Stimulated activated CD8-positive, alpha-beta memory T cell treated with anti-CD3 and anti-CD28 coated beads, Interleukin-2, amount 100 ng/mL, for 1 hour (primary cell): ENCODE measurements at places on chromosomes 4 and X.

GRCh38 chr4:85953651-85954018 is 406.2 kb downstream of the MAPK10 start:
- DNase-seq: no peak

- no peak for DNase-seq
Measured at GRCh38 chrX:101206471-101206870, 13.1 kb upstream of the DRP2 start.

DNA sequence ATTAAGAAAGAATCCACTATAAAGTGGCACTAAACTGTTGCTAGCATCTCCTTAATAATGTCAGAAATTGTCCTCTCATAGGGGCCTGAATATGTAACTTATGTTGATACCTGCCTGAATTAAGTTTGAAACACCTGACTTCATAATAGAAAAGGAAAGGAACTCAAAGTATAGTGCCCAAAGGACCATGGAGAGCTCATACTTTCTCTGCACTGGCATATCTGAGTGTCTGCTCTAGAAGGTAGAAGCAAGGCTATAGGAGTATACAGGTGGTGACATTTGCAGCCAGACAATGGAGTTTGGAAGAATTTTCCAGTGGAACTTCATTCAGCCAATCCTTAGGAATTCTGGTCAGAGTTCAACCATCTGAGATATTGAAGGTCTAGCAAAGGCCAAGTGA is 988.9 kb downstream of the RAB28 start:
- DNase-seq: no peak

GRCh38 chr4:128068918-128069317 is 7.8 kb downstream of the LARP1B start:
- no peak for DNase-seq

DNA sequence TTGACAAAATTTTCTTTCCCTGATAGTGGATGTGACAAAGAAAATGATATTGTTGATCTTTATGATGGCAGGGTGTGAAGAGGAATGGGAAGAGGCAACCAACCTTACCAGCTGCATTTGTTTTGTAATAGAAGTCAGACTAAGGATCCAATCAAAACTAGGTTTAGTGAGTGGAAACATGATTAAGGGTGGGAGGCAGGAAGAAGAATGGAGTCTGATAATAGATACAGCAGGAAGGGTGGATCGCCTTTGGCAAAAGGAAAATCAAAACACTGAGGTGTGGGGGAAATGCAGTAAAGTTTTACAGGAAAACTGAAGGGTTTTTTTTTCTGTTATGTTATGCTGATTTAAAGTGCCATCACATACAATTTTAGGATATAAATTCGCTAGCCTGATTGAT is 3.4 kb downstream of the CLIC2 start:
- DNase-seq: no peak

GRCh38 chr4:157898836-157899605 is 273.8 kb downstream of the GASK1B start:
- DNase-seq: no peak

DNA sequence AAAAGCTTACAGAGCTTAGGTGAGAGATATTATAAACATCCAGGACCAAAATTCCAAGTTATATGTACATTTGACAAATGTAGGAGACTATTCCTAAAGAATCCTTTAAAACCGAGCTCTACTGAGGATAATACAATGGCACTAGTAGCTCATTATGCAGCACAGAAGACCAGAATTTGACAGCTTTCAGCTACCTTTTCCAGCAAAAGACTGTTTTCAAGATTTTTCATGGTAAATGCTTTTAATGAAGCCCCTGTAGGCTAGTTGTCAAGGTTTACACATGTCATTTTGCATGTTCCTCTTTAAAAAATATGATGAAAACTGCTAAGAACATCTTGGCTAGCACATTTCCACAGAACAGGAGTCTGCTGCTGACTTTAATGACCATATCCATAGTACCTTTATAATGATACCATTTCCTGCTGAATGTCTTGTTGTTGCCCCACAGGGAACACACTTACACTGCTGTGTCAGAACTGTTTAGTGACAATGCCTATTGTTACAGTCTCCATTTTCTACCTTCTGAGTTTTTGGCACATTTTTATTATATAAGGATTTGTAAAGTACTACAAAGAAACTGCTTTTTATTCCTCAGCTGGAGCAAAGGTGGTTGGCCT is 1382.3 kb downstream of the RAPGEF2 start:
- no peak for DNase-seq

GRCh38 chr4:113564493-113564892 is 197.0 kb downstream of the CAMK2D start:
- no peak for DNase-seq

GRCh38 chr4:102683881-102684609 is 76.7 kb downstream of the MANBA start:
- no peak for DNase-seq

DNA sequence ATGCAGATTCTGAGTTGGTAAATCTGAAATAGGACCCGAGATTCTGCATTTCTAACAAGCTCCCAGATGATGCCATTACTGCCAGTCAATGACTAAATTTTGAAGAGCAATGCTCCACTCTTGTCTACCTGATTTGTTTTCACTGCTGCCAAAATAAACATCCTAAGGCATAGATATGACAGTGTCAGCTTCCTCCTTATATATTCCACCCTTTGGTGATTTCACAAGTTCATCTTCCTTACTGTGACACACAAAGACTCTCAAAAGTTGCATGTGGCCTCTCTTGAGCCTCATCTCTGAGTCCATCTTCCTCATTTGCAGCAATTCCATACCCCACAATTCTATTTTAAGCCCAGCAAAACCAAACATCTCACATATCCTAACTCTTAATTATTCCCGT is 110.9 kb downstream of the FBXW7 start:
- no peak for DNase-seq

DNA sequence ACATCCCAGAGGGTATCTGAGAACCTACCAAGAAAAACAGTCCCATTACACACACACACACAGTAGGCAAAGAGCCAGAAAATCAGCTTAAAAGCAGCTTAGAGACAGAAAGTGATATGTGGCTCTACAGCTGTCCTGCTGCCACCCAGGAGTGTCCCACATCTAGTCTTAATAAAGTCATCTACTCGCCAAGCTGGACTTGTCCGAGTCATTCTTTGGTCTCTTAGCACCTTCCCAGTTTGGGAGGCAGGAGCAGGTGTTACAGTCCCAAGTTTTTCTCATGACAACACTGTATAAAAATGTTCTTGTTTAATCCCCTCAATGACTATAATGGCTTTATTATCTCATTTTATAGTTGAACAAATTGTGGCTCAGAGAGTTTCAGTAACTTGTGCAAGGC is 252.5 kb upstream of the CASK start:
- DNase-seq: no peak

- no peak for DNase-seq
Measured at GRCh38 chr4:129326571-129327460, 230.9 kb downstream of the C4orf33 start.

DNA sequence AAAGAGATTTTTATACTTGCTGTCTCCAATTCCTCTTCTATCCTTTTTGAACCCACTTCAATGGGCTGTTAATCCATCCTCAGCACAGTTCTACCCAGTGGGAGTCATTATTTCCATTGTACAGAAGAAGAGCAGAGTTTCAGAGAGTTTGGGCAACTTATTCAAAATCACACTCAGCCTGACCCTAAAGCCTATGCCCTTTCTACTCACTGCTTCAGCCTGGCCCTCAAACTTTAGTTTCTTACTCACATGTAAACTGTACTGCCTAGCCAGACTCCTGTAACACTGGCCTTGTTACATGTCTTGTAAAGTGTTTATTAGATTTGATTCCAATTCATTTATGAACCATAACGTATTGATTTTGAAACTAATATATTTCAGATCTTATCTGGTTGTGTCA is 25.1 kb upstream of the USO1 start:
- no peak for DNase-seq

GRCh38 chrX:54980334-54980733 is 13.7 kb downstream of the PFKFB1 start:
- no peak for DNase-seq

GRCh38 chrX:1430451-1430850 is 22.3 kb downstream of the ASMTL start:
- DNase-seq: no peak

DNA sequence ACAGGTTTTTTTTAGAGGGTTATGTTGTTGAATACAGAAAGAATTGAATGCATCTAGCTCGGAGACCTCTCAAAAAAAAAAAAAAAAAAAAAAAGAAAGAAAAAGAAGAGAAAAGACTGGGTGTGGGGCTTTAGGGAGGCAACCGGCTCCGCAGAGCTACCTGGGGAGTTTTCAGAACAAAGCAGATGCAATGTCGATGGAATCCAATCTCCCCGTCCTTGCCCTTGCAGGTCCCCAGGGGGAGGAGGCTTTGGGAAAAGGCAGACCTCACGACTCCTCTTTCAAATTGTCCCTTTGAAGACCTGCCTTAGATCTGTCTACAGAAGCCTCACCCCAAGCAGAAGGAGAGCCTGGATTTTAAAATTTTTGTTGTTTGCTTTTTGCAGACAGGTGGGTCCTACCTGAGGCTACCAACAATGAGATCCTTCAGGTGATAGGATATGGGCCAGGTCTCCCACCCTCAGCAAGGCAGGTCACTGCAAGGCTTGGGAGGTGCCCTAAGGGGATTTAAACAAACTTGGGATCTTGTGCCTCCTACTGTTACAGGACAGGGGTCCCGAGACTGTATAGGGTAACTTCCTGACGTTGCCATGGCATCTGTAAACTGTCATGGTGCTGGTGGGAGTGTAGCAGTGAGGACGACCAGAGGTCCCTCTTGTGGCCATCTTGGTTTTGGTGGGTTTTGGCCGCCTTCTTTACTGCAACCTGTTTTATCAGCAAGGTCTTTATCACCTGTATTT is 75.2 kb upstream of the PRKX start:
- DNase-seq: peak; percentile 2

DNA sequence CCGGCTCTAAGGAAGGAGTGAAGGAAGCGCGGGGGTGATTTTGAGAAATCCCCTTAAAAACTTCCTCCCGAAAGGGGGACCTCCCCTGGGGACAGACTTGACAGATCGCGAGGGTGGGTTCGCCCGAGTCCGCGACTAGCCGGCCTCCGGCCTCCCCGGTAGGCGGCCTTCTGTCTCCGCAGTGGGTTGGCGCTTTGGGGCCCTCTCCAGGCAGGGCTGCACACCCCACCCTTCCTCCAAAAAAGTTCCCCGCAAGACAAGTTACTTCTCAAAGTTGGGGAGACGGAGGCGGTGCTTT is 24.8 kb downstream of the HOPX start:
- DNase-seq: peak; percentile 31

DNA sequence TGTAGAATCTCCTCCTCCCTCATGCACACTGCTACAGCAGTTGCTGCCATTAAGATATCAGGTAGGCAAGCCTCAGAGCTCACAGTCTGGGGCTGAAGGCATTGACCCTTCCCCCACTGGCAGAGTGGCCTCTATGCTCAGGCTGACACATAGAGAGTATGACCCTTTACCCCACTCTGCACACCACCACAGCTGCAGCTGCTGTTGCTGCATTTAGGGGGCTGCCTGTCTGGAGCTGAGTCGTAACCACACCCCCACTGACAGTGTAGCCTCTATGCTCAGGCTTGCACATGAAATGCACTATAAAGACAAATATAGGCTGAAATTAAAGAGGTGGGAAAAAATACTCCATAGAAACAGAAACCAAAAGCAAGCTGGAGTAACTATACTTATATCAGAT is 289.3 kb upstream of the PABPC4L start:
- DNase-seq: no peak

- no peak for DNase-seq
Measured at GRCh38 chrX:25202827-25203226, 187.1 kb upstream of the ARX start.

GRCh38 chr4:10161840-10162239 is 45.2 kb upstream of the WDR1 start:
- no peak for DNase-seq

- DNase-seq: no peak
Measured at GRCh38 chr4:188329521-188329920, 190.3 kb downstream of the TRIML1 start.

DNA sequence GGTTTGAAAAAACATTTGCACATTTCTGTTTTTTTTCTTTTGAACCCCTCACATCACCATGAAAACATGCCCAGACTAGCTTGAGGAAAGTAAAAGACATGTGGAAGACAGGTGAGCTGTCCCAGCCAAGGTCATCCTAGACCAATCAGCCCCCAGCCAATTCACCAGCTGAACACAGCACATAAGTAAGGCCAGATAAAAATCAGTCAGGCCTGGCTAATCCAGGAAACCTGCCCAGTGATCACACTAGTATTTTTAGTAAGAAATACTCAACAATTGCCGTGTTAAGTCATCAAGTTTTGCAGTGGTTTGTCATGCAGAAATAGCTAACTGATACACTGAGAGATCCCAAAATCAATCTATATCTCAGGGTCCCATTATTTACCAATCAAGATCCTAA is 4.4 kb upstream of the SMR3A start:
- no peak for DNase-seq

- no peak for DNase-seq
Measured at GRCh38 chrX:119015407-119016237, 41.2 kb downstream of the LONRF3 start.

- DNase-seq: no peak
Measured at GRCh38 chrX:37755025-37755424, 24.8 kb upstream of the CYBB start.

- no peak for DNase-seq
Measured at GRCh38 chr4:169359961-169360360, 89.2 kb upstream of the SH3RF1 start.

GRCh38 chr4:121514443-121514842 is 133.6 kb upstream of the QRFPR start:
- DNase-seq: no peak

- no peak for DNase-seq
Measured at GRCh38 chr4:98519268-98519977, 139.0 kb downstream of the TSPAN5 start.

- no peak for DNase-seq
Measured at GRCh38 chr4:106548446-106549044, 180.0 kb upstream of the GIMD1 start.

- DNase-seq: no peak
Measured at GRCh38 chrX:3462166-3462508, 115.7 kb upstream of the MXRA5 start.

- DNase-seq: no peak
Measured at GRCh38 chr4:43716721-43717395, 731.8 kb downstream of the KCTD8 start.

GRCh38 chrX:82775426-82775825 is 732.7 kb upstream of the POU3F4 start:
- no peak for DNase-seq

DNA sequence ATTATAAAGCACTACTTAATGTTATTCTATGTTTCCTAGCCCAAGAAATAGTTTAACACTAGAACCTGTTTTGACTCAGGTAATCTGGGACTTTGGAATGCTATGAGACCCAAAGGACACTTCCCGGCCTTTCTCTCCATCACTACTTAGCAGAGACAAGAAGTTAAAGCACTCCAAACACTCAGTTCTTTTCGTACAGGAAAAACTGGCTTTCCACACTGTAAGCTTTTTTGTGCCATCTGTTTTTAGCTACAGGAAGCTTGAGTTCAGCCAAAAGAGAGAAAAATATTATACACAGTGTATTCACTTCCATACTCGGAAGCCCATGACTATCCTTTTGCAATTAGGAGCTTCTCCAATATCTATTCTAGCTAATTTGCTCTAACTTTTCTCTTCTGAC is 7.9 kb upstream of the FGF13 start:
- no peak for DNase-seq

- no peak for DNase-seq
Measured at GRCh38 chr4:48739560-48740019, 40.5 kb downstream of the FRYL start.
